ENCODE measurements at places on chromosomes 1 and 21.

- DNase-seq: no peak
These were observed 12.9 kb downstream of the EPB41 start for GRCh38 chr1:28927266-28927647.

- no peak for DNase-seq
These were observed 25.9 kb downstream of the TSPAN2 start for GRCh38 chr1:115063228-115063901.

GRCh38 chr1:204409836-204410687 is 1.6 kb downstream of the PPP1R15B start:
- no peak for DNase-seq

DNA sequence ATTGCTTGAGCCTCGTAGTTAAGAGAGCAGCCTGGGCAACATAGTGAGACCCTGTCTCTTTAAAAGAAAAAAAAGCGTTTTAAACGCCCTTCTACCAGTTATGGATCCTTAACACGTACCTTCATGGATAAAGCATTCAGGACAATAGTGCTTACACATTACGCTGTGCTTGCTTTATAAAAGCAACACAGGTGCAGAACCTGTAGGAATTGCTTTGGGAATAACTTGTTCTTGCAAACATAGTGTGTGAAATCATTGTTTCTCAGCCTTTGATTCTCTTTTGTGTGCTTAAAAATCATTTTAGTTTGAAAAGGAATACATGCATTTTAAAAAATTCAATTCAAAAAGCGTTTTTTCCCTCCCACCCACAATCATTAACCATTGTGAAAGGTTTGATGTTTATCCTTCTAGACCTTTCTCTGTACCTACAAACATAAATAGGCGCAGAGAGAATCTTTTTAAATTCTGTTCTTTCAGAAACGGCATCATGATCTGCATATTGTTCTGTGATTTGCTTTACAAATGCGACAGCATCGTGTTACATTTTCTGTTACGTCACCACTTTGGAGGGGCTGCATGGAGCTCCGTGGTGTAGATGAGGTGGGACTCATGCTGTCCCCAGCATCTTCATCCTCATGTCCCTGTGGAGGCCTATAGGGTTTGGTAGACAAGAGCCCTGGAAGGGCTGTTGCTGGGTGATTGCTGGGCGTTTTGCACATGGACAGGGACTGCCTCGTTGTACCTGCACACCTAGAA is 54.6 kb downstream of the SPSB1 start:
- DNase-seq: no peak

- no peak for DNase-seq
These were observed 625.2 kb upstream of the NCAM2 start for GRCh38 chr21:20373031-20373430.

- DNase-seq: no peak
These were observed 10.4 kb upstream of the KCNA2 start for GRCh38 chr1:110616587-110616986.
